ENCODE measurements at places on chromosomes 6 and 20.

GRCh38 chr20:49727894-49728885, 14.5 kb upstream of the B4GALT5 start:
- no peak for DNase-seq

DNA sequence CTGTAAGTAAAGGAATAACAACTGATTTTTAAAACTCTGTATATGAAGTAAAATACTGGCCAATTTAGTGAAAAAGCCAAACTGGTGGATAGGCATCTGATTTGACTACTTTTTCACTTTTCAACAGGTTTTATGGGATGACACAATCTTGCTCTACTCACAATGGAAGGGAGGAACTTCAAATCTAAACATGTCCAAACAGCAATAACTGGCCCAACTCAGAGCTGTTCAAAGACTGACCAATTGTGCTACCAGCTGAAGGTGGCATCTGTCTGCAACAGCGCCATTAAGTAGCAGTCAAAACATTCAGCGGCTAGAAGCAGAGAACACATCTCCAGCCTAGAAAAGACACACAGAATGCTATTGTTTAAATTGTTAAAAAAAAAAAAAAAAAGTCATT, 44.6 kb downstream of the SESN1 start:
- DNase-seq, result no peak

GRCh38 chr20:57619051-57619831, 985 bp downstream of the ZBP1 start:
- DNase-seq, result no peak

DNA sequence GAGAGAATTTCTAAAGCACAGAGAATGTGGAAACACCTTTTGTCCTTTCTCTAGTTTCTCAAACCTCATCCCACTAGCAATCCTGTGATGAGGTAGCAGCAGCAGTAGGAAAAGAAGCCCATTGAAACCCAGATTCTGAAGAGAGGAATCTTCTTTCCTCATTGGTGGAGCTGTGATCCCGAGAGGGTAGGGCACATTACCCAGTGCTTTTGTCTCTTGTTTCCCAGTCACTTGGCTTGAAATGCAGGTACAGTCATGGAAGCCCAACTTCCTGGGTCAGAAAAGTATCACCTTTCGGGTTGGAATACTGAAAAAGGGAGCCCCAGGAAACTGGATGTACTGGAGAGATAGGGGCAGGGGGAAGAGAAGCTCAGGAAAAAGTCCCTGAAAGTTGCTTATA, 417.4 kb downstream of the TBC1D32 start:
- DNase-seq, result no peak

DNA sequence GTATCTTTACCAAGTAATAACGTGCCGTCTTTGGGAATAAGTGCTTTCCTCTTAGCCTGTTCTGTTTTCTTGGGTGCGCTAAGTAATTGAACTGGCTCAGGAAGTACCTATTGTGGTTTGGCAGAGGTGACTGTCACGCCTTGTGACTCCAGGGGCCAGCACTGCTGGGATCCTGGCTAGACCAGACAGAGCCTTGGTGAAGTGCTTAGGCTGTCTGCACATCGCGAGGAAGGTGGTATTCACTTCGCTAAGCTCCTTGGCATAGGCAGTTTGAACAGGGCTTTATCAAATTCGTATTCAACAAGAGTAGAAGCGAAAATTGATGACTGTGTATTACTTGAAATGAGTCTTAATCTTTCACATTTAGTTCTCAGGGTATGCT, 17.6 kb downstream of the PRDM1 start:
- DNase-seq, result no peak
